ENCODE measurements at places on chromosomes 2 and 18. TPM values are rescaled to one million over a fixed set of nuclear protein-coding genes. Genes with fewer than 3 reads are reported as not detected.

The POTEI gene
- total RNA-seq = not detected

The MARCHF4 gene
- not detected for total RNA-seq

The IFIH1 gene
- 3.6 TPM for total RNA-seq

The SIGLEC15 gene
- total RNA-seq = 0.05 TPM

The SALL3 gene
- not detected for total RNA-seq

The EMILIN2 gene
- 16.4 TPM for total RNA-seq

The BMP10 gene
- not detected for total RNA-seq

The EGR4 gene
- total RNA-seq = not detected

The ABCG8 gene
- not detected for total RNA-seq

The GAL3ST2 gene
- not detected for total RNA-seq

The TLX2 gene
- 0.55 TPM for total RNA-seq

The STK39 gene
- total RNA-seq = 8.9 TPM

The CDH2 gene
- total RNA-seq = 0.24 TPM

The ASTL gene
- not detected for total RNA-seq

The ANKRD23 gene
- 1.8 TPM for total RNA-seq

DNA sequence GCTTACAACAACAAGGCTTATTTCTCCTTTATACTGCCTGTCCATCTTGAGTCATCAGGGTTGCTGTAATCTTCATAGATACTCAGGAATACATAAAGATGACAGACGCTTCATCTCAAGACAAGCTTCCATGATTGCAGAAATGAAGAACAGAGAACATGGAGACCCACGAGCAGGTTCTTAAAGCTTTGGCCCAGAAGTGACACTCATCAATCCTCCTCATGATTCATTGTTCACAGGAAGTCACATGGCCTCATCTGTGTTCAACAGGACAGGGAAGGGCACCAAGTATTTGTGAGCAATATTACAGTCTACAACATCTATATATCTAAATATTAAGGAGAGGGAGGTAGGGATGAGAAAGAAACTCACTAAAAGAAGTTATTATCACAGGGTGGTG, 36.5 kb upstream of the PGAP1 start:
- no peak for DNase-seq

GRCh38 chr2:15061268-15061667, 428.8 kb downstream of the LRATD1 start:
- no peak for DNase-seq

DNA sequence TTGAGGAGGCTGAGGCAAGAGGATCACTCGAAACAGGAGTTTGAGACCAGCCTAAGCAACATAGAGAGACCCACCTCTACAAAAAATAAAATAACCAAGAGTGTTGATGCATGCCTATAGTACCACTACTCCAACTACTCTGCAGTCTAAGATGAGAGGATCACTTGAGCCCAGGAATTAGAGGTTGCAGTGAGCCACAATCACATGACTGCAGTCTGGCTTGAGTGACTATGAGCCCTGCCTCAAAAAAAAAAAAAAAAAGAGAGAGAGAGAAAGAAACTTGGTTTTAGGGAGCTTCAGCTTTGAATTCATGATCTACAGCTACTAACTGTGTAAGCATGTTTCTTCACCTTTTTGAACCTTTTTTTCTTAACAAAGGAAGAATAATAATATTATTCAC, 119.9 kb downstream of the HNMT start:
- no peak for DNase-seq

DNA sequence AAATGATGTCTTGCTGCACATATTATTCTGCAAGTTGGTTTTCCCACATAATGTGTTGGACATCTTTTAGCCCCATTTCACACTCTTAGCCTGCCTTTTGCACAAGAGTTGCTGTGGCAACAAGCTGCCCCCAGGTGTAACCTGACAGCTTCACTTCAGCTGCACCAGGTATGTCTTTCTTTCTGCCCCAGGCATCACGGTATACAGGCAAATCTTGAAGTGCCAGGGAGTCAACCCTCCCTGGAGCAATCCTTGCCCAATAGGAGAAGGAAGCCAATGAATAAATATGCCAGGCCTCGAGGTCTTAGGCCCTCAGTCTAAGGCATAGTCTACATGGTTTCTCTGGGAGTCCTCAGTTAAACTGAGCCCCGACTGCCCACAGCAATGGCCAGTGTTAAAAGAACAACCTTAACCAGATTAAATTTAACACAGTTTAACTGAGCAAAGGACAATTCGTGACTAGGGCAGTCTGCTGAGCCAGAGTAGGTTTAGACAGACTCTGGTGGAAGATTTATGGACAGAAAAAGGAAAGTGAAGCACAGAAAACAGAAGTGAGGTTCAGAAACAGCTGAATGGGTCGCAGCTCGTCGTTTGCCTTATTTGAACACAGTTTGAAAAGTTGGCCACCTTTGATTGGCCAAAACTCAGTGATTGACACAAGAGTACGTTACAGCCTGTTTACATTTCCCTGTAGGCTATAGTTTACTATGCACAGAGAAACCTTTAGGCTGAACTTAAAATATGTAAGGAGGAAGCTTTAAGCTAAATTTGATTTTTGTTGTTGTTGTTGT, 32.0 kb upstream of the C1QL2 start:
- no peak for DNase-seq

DNA sequence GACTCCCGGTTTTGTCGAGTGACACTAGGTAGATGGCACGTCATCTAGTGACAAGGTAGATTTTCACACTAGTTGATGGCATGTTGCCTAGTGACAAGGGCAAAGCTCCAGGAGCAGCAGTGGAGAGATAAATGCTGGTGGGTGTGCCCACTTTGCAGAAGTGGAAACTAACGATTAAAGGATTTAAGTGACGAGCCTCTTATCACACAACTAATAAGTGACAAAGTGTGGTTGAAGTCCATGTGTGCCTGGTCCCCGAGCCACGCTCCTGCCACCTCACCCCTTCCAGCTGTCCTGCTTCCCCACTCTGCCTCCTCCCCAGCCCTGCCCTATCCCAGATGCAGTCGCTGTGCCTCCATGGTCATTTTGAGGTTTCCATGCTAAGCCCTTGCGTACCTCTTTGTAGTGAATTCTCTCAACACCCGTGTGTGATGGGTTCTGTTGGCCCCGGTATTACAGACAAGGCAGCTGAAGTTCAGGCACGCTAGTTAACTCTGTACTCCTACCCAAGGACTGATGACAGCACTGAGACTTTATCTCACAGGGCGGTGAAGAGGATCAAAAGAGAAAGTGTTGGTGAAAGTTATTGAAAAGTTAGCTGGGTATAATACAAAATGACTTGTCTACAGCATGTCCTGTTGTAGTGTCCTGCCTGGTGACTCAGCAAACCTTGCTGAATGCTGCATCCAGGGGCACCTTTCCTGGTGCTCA, 113.4 kb upstream of the GLI2 start:
- DNase-seq = no peak

GRCh38 chr2:73827018-73827417, 1.7 kb upstream of the STAMBP start:
- DNase-seq = peak; percentile 75

DNA sequence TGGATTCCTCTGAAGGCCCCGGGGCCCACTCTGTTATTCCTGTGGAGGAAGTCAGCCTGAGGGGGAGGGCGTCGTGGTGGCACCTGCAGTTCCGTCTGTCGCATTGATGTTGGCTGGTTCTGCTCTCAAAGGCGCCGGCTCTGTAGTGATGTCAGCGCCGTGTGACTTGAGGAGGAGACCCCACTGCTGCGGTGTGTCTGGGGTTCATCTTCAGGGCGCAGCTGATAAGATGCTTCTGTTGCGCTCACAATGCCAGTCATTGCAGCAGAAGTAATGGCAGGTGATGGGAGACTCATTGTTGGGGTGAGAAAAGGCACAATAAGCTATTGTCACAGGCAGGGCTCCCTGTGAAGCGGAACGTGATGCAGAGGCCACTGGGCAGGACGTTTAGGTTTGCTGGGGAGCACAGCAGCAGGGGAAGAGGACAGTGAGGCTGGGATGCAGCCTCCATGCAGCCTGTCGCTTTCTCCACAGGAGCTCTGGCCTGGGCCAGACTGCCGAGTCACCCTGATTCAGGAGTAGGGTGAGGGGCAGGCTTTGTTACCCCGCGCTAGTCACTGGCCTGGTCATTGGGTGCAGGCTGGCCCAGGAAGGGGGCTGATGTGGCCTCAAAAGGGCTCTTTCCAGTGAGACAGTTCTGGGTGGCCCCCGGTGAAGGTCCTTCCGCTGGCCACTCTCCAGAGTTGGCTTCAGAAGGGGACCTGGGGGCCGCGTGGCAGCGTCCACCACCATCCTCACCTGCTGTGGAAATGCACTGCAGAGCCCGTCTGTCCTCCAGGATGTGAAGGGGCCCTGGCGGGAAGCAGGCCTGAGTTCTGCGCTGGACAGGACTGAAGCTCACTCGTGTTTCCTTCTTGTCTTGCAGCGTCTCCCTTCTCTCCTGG, 42.9 kb downstream of the SH3BP4 start:
- DNase-seq = no peak

DNA sequence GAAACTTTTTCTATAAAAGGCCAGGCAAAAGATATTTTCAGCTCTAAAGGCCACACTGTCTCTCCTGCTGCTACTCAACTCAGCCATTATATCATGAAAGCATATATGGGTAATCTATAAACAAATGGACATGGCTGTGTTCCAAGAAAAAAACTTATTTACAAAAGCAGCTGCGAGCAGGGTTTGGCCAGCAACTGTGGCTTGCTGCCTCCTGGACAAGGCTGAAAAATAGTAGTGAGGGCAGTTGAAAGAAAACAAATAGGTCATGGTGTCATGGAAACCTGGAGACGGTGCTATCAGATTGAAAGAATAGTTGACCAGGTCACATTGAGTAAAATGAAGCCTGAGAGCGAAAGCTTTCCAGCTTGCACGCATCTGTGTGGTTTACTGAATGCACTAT, 89.2 kb upstream of the LRATD1 start:
- no peak for DNase-seq

- DNase-seq = no peak
Measured at GRCh38 chr18:32460171-32460731, 10.4 kb downstream of the GAREM1 start.

GRCh38 chr2:111219734-111220505, 99.2 kb downstream of the BCL2L11 start:
- DNase-seq = no peak

GRCh38 chr2:143498496-143498895, 369.3 kb downstream of the ARHGAP15 start:
- no peak for DNase-seq

DNA sequence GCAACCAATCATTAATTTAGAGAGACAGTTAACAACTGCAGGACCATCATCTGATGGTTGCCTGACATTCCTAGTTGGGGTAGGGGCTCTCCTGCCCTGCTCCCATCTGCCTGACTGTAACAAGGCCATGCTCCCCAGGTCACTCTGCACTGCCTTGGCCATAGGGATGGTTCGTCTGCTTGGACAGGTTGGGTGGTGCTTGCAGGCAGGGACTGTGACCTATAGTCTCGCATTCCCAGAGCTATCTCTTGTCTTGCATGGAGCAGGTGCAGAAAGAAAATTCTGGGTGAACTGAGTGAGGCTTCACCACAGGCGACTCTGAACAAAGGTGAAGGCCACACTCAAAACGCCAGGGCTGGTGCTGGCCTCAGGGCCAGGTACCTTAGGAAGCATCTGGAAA, 64.7 kb downstream of the EMILIN2 start:
- no peak for DNase-seq

GRCh38 chr2:3144856-3145255, 232.8 kb downstream of the EIPR1 start:
- no peak for DNase-seq

- DNase-seq = no peak
Measured at GRCh38 chr2:207477896-207478295, 51.9 kb upstream of the CREB1 start.

GRCh38 chr18:9437021-9437437, 38.3 kb upstream of the RALBP1 start:
- no peak for DNase-seq

GRCh38 chr2:132902626-132903025, 232.6 kb upstream of the LYPD1 start:
- no peak for DNase-seq

DNA sequence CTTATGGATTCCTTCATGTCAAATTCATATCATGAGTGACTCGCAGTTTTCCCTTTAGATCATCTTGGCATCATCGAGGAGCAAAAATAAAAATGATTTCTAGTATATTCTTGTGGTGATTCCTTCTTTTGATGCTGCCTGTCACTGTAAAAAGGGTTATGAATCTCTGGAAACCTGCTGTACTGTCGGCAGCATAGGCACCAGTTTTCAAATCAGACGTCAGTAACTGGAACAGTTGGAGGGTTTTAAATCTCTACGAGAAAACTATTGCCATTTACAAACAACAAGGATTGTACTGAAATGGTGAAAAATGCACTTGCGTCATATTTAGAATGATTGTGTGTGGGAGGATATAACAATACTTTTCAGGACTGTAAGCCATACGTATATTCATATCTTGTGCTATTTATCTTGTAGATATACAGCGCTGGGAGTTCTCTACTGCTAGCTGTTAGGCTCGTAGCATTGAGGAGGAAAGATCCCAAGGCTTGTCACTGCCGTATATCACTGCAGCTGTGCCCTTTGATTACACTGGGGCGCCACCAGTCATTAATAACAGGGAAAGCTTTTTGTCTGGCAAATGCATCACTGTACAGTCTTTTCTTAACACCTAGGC, 320.7 kb downstream of the MTX2 start:
- no peak for DNase-seq

GRCh38 chr2:27241761-27242613, 20.9 kb downstream of the SLC30A3 start:
- DNase-seq = no peak

DNA sequence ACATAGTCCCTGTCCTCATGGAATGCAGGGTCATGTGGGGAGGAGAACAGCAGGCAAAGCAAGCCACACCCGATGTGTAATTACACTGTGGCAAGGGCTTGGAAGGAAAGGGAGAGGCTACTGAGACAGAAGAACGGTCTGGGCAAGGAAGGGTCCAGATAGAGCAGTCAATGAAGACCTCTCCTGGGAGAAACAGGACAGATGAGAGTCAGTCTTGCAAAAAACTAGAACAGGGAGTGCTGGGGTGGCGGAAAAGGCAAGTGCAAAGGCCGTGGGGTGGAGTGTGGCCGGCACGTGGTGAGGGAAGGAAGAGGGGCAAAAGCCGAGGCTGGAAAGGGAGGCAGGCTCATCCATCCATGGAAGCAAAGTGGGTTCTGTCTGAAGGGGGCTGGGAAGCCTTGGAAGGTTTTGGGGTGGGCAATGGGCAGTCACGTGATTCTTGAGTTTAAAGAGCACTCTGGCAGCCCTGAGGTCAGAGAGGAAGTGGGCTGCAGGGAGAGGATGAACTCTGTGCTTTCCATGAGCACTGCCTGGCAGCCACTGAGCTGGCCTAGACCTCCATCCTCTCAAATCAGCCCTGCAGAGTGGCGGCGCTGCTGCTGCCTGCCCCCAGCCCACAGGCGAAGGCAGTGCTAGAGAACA, 182.2 kb downstream of the INHBB start:
- no peak for DNase-seq

GRCh38 chr2:112529757-112530156, 12.5 kb upstream of the POLR1B start:
- DNase-seq = peak; percentile 96

DNA sequence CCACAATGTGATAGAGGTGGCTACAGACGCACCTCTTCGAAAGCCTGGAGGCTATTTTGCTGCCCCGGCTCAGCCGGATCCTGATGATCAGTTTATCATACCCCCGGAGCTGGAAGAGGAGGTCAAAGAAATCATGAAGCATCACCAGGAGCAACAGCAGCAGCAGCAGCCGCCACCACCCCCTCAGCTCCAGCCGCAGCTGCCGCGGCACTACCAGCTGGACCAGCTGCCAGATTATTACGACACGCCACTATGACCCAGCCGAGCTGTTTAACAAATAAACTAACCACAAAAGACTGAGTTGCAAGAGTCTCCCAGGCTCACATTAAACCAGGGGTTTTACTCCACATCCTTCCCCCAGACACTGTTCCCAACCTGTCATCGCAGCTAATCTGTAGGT, 263.8 kb downstream of the PHLPP1 start:
- no peak for DNase-seq

GRCh38 chr2:229514273-229514895, 200.0 kb downstream of the DNER start:
- DNase-seq = no peak

All from SK-MEL-5 (cell line).